ENCODE measurements at places on chromosomes 16 and 17.

GRCh38 chr17:76696763-76697701 lies 13.7 kb downstream of the MXRA7 start:
- DNase-seq = no peak

DNA sequence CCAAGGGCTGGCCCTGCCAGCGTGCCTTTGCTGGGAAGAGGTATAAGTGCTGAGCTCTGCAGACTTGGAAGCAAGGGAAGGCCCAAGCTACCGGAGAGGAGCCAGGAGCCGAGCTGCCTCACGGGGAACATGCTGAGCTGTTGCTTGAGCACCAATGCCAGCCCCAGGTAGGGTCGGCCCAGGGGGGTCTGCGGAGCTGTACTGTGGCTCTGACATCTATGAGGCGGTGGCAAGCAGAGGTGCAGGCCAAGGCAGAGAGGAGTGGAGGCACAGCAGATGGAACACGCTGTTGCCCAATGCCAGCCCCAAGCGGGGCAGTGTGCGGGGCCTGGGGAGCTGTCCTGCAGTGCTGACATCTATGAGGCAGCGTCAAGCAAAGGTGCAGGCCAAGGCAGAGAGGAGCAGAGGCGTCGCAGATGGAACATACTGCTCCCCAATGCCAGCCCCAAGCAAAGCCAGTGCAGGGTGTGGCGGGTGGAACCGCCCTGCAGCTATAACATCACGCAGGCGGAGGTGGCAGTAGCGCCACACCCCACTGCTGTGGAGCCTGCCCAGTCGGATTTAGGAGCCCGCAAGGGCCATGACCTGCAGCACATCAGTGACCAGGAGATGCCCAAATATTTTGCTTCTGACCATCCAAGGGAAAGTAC lies 10.0 kb downstream of the GGA2 start:
- no peak for DNase-seq

DNA sequence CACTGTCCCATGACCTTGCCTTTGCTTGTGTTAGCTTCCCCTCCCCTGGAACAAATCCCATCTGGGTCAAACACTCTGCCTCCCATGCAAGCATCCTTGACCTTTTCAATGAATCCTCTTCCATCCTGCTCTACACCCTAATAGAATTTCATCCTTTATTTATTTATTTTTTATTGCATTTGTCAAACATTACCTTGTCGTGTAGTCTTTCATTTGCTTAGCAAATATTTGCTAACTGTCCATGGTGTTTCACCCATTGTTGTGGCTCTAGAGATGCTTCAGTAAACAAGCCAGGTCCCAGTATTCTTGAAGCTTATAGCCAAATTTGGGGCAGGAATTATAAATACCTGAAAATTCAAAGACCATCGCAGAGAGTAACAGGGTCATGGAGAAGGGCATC lies 51.0 kb upstream of the MRTFB start:
- DNase-seq = no peak

DNA sequence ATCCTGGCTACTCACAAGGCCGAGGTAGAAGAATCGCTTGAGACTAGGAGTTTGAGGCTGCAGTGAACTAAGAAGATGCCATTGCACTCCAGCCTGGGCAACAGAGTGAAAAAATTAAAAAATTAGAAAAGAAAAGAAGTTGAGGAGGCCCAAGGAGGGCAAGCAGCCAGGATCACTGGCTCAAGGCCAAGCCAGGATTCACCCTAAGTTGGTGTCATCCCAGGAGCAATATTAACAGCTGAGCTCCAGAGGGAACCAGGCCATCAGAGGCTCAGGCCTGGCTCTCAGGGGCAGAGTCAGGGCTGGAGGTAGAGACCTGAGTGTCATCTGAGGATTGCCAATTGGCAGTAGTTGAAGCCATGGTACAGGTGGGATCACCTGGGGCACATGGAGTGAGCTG lies 20.7 kb downstream of the DRC3 start:
- DNase-seq = no peak

DNA sequence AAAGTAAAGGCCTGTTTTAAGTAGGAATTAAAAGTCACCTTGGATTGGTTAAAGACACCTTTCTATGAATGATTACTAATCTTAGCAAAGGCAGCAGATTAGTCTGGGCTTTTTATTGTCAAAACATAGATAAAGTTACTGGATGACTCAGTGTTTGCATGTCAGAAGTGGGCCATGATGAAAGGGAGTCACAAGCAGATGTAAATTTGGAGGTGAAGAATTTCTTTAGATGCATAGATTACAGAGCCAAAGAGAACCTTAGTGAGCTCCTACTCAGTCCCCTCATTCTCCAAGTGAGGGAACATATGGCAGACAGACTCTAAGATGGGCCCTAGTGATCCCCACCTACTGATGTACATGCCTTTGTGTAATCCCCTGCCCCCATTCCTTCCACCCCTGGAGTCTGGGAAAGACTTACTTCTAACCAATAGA lies 124.5 kb downstream of the HS3ST3A1 start:
- DNase-seq = no peak

GRCh38 chr16:18841833-18842525 lies 40.6 kb upstream of the ARL6IP1 start:
- no peak for DNase-seq

GRCh38 chr17:79473111-79473875 lies 137.6 kb downstream of the RBFOX3 start:
- no peak for DNase-seq

Measured in kidney tubule cell (primary cell).